Caki2 (cell line): ENCODE measurements at places on chromosomes 7 and 10. TPM values are rescaled to one million over a fixed set of nuclear protein-coding genes. Genes with fewer than 3 reads are reported as not detected.

MYO3A gene
- total RNA-seq = 4.5 TPM in 2 replicates

CALML3 gene
- total RNA-seq = not detected in 2 replicates

CUZD1 gene
- 2.5 TPM in 1 of 2 replicates, not detected in the other for total RNA-seq

ARPC1A gene
- 125 and 179 TPM in 2 replicates for total RNA-seq

SLC13A1 gene
- not detected in 2 replicates for total RNA-seq

LRRTM3 gene
- total RNA-seq = not detected in 2 replicates

CC2D2B gene
- total RNA-seq = not detected in 2 replicates

ZNF425 gene
- 2.9 and 7.1 TPM in 2 replicates for total RNA-seq
